ENCODE measurements at places on chromosomes 12 and 14.
A peak's percentile ranks its signal among the peaks of the same experiment; 100 is the strongest.

DNA sequence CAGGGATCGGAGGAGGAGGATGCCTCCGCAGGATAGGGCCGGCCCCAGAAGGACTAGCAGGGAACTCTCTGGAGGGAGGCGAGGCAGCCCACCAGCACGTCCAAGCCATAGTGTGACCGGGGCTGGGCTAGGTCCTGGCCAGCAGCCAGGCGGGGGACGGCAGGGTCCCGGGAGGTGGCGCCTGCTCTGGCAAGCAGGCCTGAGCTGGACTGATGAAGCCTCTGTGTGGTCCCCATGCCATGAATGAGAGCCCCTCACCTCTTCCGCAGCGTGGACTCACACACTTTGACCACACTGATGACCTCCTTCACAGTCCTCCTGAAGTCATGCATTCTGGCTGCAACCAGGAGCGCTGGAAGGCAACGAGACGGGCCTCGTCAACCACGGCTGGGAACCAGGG, 19.8 kb upstream of the BTBD6 start:
- DNase-seq: no peak

DNA sequence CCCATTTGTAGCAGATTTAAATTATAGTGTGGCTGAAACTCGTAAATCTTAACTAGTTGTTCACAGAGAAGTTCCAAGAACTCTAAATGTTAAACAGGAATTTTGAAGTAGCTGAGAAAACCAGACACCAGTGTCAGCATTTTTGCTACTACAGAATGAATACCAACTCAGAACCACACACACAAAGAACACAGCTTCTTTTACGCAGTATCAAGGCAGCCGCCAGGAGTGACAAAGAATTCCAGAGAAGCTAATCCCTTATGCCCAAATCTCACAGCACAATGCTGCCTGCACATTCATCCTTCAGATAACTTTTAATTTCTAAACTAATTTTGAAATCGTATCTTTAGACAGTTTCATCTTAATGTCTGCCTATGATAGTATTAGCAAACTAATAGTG, 37.4 kb downstream of the SLC6A15 start:
- DNase-seq: no peak

DNA sequence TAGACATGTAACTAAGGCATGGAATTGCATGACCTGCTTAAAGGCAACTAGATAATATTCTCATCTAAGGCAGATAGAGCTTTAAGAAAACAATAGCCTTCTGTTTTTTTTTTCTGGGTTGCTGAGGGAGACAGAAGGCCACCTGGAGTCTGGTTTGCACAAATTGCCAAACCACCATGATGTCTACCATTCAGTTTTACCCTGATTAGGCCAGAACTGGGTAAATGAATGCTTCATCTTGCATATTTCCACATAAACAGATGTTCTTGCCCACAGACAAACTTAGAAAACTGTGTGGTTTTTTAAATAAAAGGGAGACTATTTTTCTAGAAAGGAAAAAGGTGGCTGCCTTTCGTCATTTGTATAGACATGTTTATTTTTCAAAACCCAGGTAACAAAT, 278.7 kb upstream of the PRICKLE1 start:
- no peak for DNase-seq

DNA sequence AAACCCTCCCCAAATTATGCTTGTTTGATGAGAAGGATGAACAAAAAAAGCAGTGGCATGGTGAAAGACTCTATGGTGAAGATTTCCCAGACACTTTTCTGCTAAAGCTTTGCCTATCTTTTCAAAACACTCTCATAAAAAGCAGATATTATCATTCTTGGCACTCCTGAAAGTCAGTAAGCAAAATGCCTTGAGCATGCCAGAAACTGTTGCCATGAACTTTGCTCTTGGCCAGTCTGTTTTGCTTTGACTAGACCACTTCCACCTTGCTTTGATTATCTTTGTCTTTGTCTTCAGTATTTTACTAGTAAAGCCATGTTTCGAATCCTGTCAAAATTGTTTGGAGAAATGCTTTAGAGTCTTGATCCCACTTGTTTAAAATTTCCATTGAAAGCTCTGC, 110.4 kb downstream of the CNTN1 start:
- no peak for DNase-seq

DNA sequence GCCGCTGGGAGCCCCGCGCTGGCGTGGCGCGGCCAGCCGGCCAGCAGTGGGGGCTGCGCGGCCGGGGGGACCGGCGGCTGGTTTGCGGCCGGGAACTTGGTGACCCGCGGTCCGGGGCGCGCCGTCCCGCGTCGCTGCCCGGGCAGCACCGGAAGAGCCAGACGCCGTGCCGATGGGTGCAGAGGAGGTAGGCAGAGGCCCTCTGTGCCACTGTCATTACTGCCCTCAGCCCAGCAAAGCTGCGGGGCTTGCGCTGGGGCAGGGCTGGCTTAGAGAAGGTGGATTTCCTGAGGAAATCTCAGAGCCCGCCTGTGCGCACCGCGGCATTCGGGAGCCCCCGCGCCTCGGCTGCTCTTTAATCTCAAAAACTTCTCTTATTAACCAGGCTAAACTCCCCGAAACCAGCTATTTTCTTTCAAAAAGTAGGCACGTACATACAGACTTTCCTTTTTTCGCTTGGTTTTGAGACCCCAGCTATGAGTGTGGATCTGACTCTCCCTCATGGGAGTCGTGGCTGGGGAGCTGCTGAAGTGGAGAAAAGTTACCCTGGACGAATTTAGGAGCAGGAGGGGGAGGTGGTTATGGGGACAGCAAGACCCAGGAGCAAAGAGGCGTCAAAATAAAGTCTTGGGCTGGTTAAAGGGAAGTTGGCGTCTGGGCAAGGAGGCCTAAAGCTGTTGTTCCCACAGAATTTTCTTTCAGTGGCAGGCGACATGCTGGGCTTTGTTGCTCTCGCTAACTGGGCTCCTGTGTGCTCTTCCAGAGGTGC, 802 bp downstream of the SUSD6 start:
- peak; percentile 51 for DNase-seq

- no peak for DNase-seq
Measured at GRCh38 chr14:99322731-99323599, 51.0 kb upstream of the BCL11B start.

DNA sequence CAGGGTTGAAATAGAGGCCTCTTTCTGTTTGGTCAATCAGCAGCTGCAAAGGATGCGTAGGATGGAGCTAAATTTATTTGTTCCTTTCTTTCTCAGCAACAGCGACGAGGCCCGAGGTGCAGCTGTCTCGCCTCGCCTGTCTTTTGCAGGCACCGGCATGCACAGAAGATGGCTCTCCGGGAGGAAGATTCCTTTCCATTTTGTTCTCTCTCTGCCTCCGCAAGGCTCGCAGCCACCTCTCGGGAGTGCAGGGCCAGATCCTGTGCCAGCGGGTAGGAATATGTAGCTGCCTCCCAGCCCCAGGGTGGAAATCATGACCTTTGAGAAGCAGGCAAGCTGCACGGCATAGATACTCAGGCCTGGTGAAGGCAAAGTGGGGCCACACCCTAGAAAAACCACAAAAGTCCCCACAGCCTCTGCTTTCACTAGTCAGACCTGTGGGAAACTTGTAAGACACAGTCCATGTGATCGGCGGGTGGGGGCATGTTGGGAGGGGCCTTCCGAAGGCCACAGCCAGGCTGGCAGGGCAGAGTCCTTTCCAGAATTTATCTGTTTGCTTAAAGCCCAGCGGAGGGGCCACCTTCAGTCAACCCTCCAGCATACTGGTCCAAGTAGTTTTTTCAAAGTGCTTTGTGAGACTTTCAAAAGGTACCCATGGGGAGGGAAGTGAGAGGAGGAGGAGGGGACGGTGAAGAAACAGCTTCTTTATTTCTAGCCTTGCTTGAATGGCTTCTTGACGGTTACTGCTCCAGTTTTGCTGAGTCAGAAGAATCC, at the start of gene MAP1LC3B2:
TSS of gene MAP1LC3B2 (plus strand) at position 220 of the 774 bp plus-strand sequence. CDS start 16,562 bp downstream, outside the sequence.
- DNase-seq: no peak

DNA sequence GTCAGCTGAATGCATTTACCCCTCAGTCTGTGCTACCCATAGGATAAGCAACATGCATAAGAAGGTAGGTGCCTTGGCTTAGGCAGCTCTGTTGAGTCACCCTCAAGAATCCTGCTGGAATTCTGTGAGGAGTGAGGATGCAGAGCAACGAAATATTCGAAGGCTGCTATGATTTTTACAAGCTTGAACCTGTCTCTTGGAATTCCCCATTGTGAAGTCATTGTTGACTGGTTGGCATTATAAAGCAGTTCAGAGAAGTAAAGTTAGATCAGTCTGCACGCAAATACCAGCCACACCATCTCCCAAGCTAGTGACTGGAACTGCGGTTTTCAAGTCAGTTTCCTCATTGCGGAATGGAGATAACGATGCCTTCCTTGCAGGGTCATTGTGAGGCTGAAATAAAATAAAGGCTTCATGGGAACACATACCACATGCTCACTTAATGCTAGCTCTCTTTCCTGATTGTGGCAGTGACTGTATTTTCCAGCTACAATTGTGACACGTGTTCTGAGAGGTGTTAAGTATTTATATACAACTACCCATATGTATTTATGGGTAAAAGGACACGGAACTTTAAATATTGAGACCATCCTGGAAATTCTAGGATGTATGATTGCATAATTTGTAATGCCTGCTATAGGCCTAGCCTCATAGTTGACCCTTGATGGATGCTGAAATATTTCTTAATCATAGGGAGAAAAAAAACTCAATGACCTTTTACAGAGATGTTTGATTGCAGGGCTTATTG, 96.7 kb downstream of the ETV6 start:
- DNase-seq: peak; percentile 92

- no peak for DNase-seq
Measured at GRCh38 chr14:73176685-73177084, 40.4 kb downstream of the PSEN1 start.

DNA sequence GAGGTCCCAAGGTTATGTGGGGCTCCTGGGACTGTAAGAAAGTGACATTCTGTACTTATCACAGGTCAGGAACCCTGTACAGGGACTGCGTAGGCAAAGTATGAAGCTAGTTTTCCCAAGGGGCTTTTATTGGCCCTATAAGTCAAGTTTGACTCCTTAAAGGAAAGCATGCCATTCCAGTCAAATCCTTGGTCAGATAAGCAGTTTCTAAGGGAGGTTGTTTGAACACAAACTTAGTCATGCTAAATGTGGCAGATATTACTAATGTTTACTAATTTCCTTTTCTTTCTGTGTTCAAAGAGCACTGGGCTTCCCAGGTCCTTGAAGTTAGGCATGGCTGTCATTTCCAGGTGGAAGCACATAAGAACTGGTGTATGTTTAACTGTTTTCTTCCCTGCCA, 472.4 kb downstream of the ATP23 start:
- peak; percentile 82 for DNase-seq

GRCh38 chr14:79021766-79022165, 851.6 kb downstream of the NRXN3 start:
- no peak for DNase-seq

- no peak for DNase-seq
Measured at GRCh38 chr12:67362526-67362925, 93.4 kb downstream of the CAND1 start.
